ENCODE measurements at places on chromosomes 1 and 21.

DNA sequence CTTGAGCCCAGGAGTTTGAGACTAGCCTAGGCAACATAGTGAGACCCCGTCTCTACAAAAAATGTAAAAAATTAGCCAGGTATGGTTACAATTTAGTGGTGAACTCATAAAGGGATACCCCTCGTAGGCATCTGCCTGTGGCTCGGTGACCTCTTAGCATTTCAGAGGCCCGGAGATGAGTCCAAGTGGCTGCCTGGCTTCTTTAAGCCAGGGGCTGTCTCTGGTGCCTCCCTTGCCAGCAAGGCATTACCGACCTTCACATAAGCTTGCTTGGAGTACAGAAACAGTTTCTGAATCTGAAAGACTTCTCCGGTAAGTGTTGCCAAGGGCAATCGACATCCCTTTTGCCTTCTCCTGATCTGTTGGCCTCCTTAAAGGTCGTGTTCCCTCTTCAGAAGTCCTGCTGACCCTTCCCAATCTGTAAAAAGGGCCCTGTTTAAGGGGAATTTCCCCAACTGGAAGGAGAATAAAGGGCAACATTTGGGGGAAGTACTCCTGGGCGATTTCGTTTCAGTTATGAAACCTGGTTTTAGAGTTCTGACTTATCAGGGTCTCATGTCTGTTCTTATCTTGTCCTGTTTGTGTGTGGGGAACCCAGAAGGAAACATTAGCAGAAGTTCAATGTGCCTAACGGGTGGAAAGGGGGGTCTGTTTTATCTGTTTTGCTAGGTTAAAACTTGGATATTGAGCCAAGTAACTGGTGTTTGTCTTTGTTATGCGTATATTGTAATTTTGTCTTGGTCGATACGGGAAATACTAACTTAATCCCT lies 32.9 kb downstream of the KIFAP3 start:
- DNase-seq, result no peak

DNA sequence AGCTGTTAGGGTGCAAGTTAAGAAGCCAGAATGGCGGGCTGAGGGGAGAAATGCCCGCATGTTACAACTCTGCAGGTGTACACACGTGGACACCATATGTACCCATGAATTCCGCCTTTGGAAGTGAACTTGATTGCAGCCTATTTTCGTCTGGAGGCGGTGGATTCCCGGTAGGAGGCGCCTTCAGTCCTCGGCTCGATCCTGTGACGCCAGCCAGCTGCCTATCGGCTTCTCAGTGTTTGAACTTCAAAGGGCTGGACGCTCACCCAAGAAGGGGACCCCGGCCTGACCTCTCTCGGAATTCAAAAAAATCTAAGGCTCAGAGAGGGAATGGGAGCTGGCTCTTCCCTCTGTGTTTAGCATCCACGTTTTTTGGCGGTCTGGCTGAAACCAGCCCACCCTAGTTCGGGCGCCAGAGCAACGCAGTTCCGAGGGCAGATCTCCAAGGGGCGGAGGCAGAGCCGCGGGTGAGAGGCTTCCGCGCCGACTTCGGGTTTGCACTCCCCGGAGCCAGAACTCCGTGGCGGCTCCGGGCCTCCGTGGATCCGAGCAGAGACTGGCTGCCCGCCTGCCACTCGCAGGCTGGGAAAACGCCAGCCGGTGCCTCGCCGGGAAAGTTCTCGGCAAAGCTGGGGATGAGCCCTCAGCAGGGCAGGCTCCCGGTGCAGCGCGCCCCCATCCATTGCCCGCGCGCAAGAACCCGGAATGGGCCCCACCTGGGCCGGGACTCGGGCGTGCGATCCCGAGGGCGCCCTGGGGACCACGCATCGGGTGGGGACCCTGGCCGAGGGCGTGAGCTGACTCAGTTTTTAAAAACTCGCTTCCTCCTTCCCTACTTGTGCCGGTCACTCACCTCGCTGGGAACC lies 996 bp upstream of the TMEM51 start:
- DNase-seq, result peak; percentile 82

GRCh38 chr1:110673805-110674336 lies 869 bp downstream of the KCNA3 start:
- DNase-seq, result no peak

DNA sequence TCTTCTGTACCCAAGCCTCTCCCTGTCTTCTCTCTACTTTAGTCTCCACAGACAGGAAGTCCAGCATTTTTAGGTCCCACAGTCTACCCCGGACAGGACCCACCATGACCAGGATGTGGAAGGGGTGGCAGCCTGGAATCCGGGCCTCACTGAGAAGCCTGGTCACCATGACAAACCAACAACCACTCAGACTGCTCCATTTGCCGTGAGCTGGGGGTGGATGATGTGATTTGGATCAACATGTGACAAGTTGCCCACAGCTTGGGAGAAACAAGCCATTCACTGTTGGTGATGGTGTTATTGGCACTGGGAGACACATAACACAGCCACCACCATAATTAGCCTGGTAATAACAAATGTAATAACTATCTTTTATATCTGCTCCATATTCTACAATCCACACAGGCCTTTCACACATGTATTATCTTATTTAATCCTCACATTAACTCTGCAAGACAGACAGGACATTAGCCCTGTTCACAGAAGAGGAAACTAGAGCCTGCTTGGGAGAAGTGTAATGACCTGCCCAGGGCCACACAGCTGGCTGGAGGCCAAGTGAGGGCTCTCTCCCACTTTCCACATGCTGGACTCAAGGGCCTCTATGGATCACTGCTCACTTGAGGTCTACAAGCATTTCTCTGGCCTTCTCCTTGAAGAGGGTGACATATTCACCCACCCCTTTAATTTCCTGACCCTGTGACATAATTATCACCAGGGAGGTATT lies 22.9 kb downstream of the MEF2D start:
- DNase-seq, result no peak

GRCh38 chr21:34197561-34197960 lies 124.2 kb downstream of the MRPS6 start:
- DNase-seq, result peak; percentile 36

DNA sequence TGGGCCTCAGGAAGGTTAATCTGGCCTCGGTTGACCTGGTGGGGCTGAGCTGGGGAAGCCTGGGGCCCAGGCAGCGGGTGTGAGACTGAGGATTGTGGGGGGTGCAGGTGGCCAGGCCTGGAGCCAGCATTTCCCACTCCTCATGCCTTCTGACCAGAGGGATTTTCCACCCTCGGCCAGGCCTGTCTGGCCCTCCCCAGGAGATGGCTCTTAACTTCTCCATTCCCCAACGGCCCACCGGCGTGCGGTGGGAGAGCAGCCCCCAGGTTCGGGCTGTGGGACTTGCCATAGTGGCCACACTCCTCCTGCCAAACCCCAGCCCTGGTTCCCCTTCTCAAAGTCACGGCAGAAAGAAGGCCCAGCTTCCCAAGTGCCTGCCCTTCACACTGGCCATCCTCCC lies 126.5 kb upstream of the RUNX3 start:
- no peak for DNase-seq

DNA sequence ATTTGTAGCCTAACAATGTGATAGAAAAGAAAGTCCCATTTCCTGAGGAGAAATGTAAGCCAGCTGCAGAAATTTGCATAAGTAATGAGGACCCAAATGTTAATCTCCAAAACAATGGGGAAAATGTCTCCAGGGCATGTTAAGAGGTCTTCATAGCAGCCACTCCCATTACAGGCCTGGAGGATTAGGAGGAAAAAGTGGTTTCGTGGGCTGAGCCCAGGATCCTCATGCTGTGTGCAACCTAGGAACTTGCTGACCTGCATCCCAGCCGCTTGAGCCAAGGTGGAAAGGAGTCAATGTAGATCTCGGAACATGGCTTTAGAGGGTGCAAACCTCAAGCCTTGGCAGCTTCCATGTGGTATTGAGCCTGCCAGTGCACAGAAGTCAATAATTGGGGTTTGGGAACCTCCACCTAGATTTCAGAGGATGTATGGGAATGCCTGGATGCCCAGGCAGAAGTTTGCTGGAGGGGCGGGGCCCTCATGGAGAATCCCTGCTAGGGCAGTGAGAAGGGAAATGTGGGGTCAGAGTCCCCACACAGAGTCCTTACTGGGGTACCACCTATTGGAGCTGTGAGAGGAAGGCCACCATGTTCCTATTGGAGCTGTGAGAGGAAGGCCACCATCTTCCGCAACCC lies 14.2 kb upstream of the F13B start:
- DNase-seq, result no peak

DNA sequence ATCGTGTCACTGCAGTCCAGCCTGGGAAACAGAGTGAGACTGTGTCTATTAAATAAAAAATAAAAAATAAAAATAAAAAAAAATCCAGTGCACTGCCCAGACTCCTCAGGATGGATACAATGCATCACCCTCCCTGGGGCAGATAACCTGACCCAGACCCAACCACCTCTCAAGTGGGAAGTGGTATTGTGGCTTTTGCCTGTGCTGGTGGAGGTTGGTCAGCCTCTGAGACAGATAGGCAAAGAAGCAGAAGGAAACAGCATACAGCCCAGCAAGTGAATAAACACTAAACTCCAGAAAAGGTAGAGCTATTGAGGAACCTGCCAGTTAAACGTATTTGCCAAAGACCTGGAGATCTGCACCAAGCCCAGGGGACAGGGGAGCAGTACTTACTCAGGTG lies 22.0 kb downstream of the HHIPL2 start:
- DNase-seq, result no peak

- no peak for DNase-seq
These were observed 1.7 kb upstream of the BMP8A start for GRCh38 chr1:39489567-39490239.

- no peak for DNase-seq
These were observed 164.7 kb downstream of the SETD4 start for GRCh38 chr21:35895598-35895997.

GRCh38 chr1:172770071-172770470 lies 111.2 kb downstream of the FASLG start:
- DNase-seq, result peak; percentile 73

DNA sequence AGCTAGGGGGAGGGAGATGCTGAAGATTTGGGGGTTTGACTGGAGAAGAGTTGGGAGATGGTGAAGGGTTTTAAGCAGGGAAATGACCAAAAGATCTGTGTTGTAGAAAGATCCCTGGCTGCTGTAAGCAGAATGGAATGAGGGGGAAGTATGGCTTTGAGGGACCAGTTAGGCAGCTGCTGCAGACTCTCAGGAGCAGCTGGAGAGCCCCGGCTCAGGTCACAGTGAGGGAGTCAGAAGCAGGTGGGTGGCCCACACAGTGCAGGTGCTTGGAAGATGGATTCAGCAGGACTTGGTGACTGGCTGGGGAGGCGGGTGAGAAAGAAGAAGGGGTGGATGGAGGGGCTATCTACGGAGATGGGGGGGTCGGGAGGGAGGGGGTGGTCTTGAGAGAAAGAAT lies 35.7 kb downstream of the EDN2 start:
- DNase-seq, result no peak

DNA sequence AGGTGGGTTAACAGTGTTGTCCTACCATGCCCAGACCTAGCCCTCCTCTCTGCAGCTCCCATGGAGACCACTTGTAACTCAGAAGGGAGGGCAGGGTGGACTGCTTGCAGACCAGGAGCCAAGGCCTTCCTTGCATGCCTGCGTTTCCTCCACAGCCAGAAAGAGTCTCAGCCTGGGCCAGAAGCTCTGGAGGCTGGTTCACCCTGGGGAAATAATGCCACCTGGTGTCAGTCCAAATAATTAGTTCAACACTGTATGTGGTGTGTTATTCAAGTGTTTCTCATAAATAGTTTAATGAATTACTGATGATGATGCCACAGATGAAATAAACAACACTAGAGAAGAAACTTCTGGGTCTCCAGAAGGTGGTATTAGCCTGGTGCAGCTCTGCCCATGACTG lies 16.9 kb upstream of the VANGL1 start:
- no peak for DNase-seq

DNA sequence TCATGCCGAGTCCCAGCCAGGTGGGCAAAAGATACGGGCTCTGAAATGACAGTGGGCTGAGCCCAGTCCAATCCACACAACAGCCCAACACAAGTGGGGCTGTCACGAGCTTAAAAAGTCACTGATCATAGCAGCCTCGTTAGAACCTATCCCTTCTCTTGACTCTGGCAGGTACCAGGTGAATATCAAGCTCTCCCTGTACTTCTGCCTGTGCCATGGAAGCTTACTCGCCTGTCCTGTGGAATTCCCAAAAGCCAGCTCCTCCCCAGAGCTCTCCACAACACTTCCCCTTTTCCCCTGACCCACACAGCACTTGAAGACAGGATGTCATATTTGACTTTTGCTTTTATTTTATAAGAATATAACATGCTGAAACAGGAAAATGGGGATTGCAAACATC lies 5.9 kb downstream of the RGS16 start:
- DNase-seq, result peak; percentile 67

DNA sequence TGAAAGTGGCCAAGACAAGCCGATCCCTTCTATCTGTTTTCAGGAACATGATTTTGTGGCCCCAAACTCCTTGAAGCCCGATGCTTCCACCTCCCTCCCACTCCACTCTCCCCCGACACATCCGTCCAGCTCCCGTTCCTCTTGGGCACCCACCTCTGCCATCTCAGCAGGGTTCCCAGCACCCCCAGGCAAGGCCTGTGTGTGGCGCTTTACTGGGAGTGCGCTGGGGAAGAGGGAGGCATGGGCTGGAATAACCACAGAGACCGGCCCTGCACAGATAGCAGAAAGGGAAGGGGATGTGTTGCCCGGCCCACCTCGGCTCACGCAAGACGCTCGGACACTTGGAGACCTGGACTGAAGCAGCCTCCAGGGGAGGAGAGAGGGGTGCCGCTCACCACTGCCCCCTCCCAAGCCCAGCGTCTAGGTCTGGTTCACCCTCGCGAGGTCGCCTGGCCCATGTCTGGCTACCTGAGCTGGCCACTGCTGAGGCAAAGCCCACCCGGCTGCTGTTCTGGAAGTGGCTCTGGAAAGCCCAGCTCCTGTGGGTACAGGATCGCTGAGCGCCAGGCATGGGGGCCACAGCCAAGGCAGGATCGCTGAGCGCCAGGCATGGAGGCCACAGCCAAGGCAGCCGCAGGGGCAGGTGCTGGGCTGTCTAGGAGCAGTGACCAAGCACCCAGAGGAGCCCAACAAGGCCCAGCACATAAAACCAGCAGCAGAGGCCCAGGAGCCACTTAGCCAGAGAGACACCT lies 23.8 kb upstream of the COL18A1 start:
- no peak for DNase-seq

DNA sequence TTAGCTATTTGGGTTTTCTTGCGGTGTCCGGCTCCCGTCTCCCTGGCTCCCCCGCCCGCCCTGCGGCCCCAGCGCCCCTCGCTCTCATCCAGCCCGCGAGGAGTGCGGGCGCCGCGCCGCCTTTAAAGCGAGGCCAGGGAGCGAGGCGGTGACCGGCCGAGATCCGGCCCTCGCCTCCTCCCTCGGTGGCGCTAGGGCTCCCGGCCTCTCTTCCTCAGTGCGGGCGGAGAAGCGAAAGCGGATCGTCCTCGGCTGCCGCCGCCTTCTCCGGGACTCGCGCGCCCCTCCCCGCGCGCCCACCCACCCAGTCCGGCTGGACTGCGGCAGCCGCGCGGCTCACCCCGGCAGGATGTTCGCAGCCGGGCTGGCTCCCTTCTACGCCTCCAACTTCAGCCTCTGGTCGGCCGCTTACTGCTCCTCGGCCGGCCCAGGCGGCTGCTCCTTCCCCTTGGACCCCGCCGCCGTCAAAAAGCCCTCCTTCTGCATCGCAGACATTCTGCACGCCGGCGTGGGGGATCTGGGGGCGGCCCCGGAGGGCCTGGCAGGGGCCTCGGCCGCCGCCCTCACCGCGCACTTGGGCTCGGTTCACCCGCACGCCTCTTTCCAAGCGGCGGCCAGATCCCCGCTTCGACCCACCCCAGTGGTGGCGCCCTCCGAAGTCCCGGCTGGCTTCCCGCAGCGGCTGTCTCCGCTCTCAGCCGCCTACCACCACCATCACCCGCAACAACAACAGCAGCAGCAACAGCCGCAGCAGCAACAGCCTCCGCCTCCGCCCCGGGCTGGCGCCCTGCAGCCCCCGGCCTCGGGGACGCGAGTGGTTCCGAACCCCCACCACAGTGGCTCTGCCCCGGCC lies 492 bp downstream of the HLX start:
- DNase-seq, result peak; percentile 74

Data from inflammatory macrophage treated with lipopolysaccharide for 4 hours (primary cell).